ENCODE measurements at places on chromosomes 2 and 18.

GRCh38 chr2:109324861-109325260 lies 195.9 kb downstream of the SH3RF3 start:
- DNase-seq, result no peak

DNA sequence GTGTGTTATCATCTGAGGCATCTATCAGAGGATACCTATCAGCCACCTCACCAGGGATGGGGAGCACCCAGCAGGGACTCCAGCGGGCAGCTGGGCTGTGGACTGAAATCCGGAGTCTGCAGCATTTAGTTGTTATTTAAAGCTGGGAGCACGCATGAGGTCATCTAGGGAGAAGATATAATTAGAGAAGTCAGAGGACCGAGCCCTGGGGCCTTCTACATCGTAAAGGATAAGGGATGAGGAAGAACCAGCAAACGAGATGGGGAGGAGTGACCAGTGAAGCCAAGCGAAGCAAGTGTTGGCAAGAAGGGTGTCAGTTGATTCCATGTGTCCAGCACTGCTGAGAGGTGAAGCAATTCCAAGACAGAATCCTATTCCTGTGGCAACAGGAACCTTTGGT lies 70.3 kb downstream of the STEAP3 start:
- no peak for DNase-seq

DNA sequence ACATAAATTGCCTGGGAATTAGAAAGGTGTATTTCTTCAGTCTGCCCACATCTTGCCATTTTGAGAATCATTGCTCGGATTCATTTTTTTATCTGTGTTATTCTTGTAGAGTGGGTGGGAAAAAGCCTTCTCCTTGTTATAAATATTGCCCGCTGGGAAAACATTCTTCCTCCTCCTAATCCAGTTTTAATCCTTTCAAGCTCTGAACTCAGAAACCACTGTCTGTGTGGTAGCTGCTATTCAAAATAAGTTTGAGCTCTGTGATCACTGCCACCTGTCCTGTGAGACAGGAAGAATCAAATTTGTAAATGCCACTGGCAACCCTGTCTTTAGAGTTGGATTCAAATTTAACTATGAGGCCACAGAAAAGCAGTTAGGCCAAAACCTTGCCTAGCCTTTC lies 1875.2 kb upstream of the PIK3C3 start:
- no peak for DNase-seq

GRCh38 chr2:136356125-136357006 lies 238.4 kb upstream of the CXCR4 start:
- no peak for DNase-seq

DNA sequence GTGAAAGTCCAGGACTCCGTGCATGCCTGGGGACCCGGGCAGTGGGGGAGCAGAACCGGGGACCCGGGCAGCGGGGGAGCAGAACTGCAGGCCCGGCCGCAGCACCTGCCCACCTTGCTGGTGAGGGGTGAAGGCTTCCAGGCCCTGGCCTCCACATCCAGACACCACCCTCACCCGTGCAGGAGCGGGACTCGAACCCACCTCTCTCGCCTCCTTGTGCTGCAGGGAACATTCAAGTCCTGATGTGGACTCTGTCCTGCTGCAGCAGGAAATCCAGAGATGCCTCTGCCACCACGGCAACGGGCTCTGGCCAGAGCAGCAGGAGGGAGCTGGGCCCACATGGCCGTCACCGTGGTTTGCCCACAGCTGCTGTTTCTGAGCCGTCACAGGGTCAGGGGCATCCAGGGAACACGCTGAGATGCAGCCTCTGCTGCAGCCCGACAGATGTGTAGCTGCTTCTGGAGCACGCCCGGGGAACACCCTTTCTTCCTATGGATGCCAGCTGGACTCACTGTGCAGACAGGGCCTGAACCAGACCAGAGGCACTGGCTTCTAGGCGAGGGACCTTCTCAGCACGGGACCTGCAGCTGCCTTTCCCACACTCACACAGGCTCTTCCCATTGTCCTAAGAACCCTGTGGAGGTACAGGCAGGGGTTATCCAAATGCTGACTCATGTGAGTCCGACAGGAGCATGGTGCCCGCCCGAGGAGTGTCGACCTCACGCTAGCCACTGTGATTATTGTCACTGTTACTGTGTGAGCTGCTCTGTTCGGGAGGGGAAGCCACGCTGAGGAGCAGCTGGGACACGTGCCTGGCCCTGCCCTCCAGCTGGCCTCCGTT lies 89.2 kb upstream of the CTDP1 start:
- no peak for DNase-seq

- DNase-seq, result no peak
Measured at GRCh38 chr2:184644685-184645084, 46.4 kb downstream of the ZNF804A start.
